ENCODE measurements at places on chromosomes 2 and 18.
A peak's percentile ranks its signal among the peaks of the same experiment; 100 is the strongest.

DNA sequence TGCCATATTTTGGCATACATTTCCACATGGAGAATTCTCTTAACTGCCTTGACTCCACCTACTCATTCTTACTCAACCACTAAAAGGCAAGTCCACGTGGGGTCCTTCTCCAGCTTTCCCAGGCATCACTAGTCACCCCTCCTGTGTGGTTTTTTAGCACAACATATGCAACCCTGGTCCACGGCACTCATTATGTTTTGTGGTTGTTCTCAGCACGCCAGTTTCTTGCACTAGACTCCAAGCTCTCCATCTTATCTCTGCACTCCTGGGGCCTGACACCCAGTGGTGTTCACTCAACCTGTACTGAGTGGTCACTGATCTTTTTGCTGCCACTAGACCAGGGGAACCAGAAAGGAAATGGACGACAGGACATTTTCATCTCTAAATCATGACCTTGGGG, 18.0 kb downstream of the MARCHF4 start:
- no peak for DNase-seq

DNA sequence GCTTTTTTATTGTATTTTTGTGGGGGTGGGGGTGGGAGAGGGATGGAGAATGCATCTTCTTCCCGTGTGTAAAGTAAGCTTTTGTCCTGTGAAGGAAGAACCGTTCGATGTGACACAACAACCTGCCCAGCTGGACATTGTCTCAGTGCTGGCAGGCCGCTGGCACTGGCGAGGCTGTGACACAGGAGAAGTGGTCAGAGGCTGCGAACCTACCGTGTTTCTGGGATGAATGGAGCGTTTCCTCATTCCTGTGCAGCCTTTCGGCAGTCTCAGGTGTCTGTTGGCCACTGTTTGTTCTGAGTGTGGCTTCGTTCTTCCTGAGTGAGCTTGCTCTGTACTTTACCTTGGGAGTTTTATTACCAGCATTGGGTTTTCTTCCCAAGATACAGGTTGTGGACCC, 8.0 kb downstream of the RAMP1 start:
- DNase-seq = no peak

DNA sequence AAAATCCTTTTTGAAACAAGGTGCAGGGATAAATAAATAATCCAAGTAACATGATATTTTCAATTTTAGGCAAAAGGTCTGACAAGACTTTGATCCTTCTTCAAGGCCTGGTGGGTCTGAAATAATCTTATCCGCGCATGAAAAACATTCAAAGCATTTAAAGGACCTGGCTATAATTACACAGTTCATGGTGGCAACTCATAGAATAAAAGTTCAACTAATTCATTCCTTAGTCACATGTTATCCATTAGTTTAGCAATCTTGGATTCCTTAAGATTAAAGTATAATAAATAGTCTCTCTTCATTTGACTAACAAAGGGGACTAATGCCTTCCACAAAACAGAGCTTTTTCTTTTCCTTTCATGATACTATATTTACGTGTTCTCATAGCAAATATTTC, 21.0 kb upstream of the SLC38A11 start:
- no peak for DNase-seq

DNA sequence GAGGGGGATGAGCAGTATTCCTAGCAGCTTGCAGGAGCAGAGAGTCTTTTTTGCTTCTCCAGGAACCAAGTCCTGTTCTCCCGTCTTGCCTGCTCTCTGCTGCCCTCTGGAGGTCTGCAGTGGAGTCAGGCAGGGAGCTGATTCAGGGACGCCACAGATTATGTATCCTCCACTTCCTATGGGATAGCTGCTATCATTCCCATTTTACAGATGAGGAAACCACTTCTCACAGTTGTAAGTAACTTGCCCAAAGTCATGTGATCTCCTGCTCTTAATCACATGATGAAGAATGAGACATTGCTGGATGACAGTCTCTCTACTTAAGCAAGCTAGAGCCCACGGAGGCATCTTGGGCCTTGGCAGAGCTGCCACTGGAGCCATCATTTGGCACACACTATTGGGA, 8.3 kb downstream of the SLC4A5 start:
- peak; percentile 72 for DNase-seq

GRCh38 chr2:3644246-3644525, 13.8 kb upstream of the ALLC start:
- no peak for DNase-seq

DNA sequence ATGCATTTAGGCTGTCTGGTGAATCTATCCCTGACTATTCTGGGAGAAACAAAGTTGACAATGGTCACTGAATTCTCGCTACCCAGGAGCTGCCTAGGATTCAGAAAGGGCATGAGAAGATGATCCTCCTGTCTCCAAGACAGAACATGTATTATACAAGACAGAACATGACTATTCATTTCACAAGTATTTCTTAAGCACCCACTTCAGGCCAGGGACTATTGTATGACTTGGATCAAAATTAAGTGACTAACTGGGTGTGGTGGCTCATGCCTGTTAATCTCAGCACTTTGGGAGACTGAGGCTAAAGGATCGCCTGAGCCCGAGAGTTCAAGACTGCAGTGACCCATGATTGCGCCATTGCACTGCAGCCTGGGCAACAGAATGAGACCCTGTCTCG, 235.8 kb upstream of the RAB12 start:
- no peak for DNase-seq

GRCh38 chr18:32770054-32770665, 2.7 kb downstream of the KLHL14 start:
- no peak for DNase-seq

DNA sequence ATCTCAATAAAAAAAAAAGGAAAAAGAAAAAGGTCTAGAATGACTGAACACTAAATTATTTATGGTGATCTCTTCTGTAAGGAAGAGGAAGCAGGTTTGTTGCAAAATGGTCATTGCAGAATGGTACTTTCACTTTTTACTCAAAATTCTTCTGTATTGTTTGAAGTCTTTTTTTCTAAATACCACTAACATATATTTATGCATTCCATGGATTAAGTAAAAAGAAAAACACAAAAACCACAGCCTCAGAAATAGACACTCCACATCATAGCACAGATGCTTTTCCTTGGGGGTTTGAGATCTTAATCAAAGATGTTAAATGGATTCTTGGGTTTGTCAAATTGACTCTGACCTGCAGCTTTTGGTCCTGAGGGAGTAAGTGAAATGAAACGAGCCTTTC, 47.4 kb downstream of the RHOB start:
- DNase-seq = no peak

GRCh38 chr2:236947294-236947693, 138.4 kb upstream of the COPS8 start:
- DNase-seq = no peak

DNA sequence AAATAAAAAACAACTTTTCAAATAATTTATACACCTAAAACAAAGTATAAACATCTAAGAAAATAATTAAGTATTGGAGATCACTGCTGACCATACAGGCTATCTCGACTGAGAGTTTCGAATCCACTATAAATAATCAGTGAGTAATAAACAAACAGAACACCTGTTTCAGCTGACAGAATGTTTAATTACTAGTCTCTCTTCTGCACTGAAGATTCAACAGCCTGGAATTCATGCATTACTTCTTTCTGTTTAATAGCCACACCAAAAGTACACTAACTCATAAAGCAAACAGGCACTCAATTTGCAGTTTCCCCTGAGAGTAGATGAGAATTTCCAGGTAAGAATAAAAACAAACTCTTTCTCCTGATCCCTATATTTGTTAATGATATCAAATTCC, 138.5 kb downstream of the RBMS1 start:
- no peak for DNase-seq

GRCh38 chr2:222879604-222879933, 18.7 kb downstream of the ACSL3 start:
- no peak for DNase-seq
